ENCODE measurements at places on chromosomes 4 and X. TPM values are rescaled to one million over a fixed set of nuclear protein-coding genes. Genes with fewer than 3 reads are reported as not detected.

Gene PDGFC
- 0.97 TPM for total RNA-seq

Gene BANK1
- 0.06 TPM for total RNA-seq

Gene GC
- total RNA-seq, result not detected

Gene SPANXB1
- not detected for total RNA-seq

Gene TLR10
- not detected for total RNA-seq

Gene ARHGEF6
- total RNA-seq, result 7.1 TPM

Gene IL2
- not detected for total RNA-seq

Gene PPP4R3C
- total RNA-seq, result not detected

Gene ADH1C
- not detected for total RNA-seq

Gene TEC
- 1.8 TPM for total RNA-seq

Gene RAB39B
- under 0.01 TPM for total RNA-seq

Gene NAA11
- total RNA-seq, result not detected

Gene FMR1NB
- total RNA-seq, result not detected

Gene CENPVL3
- not detected for total RNA-seq

Gene OPRPN
- not detected for total RNA-seq

Gene GPAT3
- 9.3 TPM for total RNA-seq

Gene ADAMTS3
- total RNA-seq, result 2.7 TPM

Gene CCDC120
- total RNA-seq, result 1.7 TPM

Gene PSMD10
- 101 TPM for total RNA-seq

Gene RHOXF2B
- not detected for total RNA-seq

Gene SRD5A3
- 6.3 TPM for total RNA-seq
